ENCODE measurements at places on chromosomes 2 and 18.

DNA sequence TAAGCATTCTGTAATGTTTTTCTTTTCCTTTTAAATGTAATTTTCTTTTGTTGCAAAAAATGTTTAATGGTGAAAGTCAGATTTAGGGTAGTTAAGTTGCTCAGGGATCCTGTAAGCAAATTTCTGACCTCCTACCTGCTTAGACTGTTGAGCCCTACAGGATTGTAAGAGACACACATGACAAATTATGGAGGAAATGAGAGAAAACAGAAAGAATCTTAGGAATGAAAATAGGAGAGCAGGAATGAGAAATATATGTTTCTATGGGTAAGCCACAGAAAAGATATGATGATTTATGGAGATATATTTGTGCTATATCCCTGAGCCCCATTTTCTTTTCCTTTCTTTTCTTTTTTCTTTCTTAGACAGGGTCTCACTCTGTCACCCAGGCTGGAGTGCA, 28.3 kb downstream of the CYBRD1 start:
- DNase-seq = peak; percentile 22

DNA sequence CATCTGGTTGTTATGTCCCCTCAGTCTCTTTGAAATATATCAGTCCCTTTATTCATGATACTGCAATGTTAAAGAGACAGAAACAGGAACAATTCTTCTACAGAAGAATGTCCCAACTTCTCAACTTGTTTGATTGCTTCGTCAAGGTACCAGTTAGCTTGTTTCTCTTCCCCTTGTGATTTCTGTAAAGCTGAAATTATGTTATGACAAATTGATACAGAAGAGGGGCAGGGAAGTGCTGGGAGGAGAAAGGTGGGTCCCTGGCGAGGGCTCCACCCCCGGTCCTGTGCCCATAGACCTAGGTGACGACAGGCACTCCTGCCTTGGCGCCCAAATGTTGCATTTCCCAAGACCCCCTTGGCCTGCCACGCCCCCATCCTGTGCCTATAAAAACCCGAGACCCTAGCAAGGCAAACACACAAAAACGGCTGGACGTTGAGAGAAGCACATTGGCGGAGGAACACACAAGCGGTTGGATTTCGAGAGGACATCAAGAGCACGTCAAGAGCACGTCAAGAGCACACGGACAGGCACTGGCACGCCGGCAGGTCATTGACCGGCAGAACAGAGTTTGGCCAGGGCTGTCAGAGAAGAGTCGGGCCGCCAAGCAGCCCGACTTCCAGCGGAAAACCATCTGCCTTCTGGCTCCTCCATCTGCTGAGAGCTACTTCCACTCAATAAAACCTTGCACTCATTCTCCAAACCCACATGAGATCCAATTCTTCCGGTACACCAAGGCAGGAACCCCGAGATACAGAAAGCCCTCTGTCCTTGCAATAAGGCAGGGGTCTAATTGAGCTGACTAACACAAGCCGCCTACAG, 11.5 kb upstream of the RTN4 start:
- DNase-seq = no peak

- DNase-seq = no peak
Observed at GRCh38 chr2:231521443-231521842, 8.8 kb downstream of the NMUR1 start.

DNA sequence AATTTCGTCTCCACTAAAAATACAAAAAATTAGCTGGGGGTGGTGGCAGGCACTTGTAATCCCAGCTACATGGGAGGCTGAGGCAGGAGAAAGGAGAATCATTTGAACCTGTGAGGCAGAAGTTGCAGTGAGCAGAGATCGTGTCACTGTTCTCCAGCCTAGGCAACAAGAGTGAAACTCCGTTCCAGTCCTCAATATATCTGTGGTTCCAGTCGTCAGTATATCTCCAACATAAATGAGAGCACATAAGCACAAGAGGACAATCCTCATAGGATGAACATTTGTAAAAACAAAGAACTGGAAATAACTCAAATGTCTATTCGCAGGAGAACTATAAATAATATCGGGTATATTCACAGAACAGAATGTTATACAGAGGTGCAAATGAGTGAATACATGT, 13.1 kb upstream of the PLEK start:
- no peak for DNase-seq

- no peak for DNase-seq
Observed at GRCh38 chr2:112618383-112618782, 27.4 kb upstream of the SLC20A1 start.

DNA sequence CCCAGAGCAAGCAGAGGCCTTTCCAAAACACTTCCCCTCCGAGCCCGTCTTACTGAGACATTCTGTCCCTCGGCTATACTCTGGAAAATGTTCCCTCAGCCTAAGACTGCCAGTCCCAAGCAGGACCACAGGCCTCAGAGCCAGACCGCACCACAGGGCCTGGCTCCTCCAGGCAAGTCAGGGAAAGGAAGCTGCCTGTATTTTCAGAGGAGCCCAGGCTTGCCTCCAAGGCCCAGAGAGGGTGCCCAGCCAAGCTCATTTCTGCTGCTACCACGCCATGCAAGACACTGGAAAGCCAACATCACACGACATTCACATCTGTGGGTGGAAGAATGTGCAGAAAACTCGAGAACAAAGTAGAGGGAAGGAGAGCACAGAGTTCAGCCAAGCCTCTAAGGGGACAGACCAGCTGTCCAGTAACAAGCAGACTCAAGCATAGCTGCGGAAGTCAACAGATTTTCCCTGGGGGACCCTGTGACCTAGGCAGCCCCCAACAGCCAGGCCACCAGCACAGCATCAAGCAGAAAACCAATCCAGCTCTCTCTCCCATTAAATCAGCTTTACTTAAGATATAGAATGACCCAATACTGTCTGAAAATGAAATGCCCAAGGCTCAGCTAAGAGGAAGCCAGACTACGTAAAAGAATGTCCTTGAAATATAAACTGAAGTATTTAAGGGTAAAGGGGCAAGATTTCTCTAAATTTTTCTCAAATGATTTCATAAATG, 123.9 kb downstream of the ZFP36L2 start:
- DNase-seq = no peak

DNA sequence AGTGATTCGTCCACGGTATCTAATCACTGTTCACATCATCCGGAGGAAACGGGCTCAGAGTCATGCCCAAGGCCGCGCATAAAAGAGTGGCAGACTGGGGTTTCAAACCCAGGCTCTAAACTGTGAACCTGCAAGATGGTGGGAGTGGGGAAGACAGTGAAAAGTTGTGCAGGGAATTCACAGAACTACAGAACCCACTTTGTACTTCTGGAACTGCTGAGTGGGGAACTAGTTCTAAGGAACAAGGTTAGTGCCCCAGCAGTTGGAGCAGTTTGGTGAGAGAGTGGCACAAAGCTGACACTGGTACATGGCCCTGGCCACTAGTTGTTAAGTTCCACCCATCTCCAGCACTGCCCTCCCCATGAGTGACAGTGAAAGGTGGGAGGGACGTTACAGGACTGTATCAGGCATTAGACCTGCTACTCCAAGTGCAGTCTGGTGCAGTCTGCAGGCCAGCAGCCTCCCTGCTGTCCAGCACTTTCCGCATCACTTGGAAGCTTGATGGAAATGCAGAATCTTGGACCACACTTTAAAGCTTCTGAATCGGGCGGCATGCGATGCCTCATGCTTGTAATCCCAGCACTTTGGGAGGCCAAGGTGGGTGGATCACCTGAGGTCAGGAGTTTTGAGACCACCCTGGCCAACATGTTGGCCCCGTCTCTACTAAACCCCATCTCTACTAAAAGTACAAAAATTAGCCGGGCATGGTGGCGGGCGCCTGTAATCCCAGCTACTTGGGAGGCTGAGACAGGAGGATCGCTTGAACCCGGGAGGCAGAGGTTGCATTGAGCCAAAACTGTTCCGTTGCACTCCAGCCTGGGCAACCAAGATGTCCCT, 47.3 kb downstream of the C2orf42 start:
- DNase-seq = peak; percentile 61

DNA sequence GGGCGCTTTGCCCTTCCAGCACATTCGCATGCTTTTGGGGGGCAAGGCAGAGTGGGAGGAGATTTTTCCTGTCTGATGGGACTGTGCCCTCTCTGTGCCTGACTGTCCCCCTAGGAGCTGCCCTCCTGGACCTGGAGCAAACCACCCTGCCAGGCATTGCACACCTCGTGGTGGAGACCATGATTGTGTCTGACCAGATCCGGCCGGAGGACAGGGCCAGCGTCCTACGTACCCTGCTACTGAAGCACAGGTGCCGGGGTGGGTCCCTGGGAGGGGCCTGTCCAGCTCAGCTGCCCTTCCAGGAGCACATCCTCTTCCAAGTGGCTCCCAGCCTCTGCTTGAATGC, 5.3 kb downstream of the SLC4A3 start:
- DNase-seq = no peak

- peak; percentile 68 for DNase-seq
Observed at GRCh38 chr18:37565977-37566478, 430 bp upstream of the CELF4 start.

- no peak for DNase-seq
Observed at GRCh38 chr2:8281950-8282857, 399.7 kb upstream of the ID2 start.

Measured in GM23248 (cell line).